ENCODE measurements at places on chromosomes 5 and 9.

DNA sequence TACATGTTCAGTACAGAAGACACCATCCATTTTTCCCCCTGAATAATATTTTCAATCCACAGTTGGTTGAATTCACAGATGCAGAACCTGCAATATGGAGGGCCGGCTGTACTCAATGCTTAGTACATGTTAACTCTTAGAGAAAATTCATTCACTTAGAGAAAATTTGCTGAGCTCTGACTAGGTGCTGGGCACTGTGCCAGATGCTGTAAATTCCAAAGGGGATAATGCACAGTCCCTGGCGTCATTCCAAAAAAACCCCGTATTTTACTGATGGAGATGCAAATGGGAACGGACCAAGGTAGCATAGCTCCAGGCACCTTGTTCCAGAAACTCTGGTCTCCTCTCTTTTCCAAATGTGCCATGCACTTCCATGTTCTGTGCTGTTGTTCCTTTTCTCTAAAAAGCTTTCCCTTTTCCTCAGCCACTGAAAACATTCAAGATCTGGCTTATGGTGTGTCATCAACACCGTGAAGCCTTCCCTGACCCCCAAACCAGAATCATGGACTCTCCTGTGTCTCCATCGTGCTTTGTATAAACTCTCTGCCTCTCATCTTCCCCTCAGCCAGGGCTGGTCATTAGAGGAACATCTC is 55.7 kb upstream of the COL15A1 start:
- DNase-seq: no peak

DNA sequence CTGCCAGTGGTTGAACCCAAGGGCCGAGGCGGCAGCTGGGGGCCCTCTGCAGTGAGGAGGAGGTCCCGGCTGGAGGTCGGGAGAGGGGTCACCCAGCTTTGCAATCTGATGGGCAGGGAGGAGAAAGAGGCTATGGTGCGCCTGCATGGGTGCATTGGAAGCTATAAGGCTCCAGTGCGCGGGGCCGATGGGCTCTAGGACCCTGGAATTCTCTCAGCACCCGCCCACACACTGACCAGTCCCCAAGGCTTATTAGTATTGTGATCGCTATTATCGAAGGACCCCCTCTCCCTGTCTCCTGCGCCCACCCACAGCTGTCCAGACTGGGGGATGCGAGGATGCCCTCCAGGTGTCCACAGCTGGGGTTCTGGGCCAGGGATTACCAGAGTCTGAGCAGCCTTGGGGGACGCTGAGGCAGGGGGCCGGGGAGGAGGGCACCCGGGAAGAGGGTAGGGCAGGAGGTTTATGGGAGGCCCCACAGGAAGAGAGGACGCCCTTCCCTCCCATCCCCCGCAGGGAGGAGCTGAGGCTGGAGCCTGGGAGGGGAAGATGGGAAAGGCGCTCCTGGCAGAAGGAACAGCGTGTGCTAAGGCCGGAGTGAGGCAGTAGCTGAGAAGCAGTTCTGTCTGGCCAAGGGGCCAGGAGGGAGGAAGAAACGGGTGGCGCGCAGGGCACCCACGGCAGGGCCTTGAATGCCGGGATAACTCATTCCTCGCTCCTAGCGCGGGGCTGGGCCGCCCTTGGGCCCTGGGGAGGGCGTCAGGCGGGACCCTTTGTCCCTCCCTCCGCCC is 24.2 kb downstream of the C9orf50 start:
- DNase-seq: no peak

DNA sequence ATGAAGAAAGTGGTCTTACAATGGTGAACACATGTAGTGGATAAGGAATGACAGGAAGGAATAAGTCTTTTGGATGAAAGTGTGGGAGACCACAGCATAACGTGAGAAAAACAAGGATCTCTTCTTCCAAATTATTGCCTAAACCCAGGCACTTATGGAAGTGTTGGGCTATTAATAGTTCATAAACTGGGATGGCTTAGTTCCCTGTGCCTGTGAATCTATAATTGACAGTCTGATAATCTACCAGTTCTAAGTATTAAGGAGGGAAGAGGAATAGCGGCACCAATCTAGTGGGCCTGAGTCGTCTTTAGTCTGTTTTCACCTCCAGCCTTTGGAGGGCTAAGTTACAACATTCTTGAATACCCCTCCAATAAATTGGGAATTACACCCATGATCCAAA is 39.2 kb upstream of the LRRTM2 start:
- DNase-seq: no peak

DNA sequence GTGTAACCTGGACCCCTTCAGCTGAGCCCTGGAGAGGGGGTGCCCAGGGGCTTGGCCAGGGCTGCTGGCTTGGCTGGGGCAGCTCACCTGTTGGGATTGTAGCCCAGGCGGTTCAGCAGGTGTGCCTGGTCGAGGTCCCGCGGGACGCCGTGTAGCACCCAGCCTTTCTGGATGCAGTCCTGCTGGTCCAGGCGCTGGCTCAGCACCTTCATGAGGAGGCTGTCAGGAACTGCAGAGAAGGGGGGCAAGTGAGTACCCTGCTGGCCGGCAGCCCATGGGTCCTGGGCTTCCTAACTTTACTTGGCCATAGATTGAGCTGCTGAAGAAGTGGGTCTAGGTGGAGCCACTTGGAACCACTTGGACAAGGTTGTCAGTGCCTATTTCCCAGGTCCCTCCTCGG is 85.5 kb downstream of the AK8 start:
- no peak for DNase-seq

- DNase-seq: no peak
Observed at GRCh38 chr5:145178641-145179523, 656.3 kb downstream of the PRELID2 start.

DNA sequence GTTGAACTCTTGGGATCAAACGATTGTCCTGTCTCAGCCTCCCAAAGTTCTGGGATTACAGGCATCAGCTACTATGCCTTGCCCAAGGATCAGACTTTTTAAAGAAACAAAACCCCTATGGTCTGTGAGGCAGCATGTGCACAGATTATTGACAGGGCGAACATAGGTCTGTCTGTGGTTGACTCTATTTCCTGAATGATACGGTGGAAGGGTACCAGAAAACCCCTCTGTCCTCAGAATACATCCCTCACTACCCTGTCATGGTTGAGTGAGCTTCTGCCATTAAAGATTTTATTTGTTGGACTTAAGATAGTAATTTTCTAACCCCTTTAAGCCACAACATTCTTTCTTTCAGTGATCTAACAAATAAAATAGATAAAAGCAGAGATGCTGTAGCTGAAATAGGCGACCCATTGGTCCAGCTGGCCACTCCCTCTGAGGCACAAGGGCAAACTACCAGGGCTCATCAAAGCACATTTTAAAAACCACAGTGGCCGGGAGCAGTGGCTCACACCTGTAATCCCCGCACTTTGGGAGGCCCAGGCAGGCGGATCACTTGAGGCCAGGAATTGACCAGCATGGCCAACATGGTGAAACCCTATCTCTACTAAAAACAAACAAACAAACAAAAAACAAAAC is 84.9 kb upstream of the ANKRD55 start:
- DNase-seq: no peak

Data from stimulated activated CD4-positive, alpha-beta T cell treated with anti-CD3 and anti-CD28 coated beads, Interleukin-12 subunit alpha, Interleukin-12 subunit beta, amount 100 ng/mL, for 4 hours (primary cell).